Activated T-cell treated with anti-CD3 and anti-CD28 coated beads, Interleukin-2, amount 50 U/mL, for 4 hours (primary cell): ENCODE measurements at places on chromosomes 3 and 15. TPM values are rescaled to one million over a fixed set of nuclear protein-coding genes. Genes with fewer than 3 reads are reported as not detected.

- DNase-seq = no peak
Measured at GRCh38 chr3:187839422-187839821, 94.2 kb upstream of the BCL6 start.

DNA sequence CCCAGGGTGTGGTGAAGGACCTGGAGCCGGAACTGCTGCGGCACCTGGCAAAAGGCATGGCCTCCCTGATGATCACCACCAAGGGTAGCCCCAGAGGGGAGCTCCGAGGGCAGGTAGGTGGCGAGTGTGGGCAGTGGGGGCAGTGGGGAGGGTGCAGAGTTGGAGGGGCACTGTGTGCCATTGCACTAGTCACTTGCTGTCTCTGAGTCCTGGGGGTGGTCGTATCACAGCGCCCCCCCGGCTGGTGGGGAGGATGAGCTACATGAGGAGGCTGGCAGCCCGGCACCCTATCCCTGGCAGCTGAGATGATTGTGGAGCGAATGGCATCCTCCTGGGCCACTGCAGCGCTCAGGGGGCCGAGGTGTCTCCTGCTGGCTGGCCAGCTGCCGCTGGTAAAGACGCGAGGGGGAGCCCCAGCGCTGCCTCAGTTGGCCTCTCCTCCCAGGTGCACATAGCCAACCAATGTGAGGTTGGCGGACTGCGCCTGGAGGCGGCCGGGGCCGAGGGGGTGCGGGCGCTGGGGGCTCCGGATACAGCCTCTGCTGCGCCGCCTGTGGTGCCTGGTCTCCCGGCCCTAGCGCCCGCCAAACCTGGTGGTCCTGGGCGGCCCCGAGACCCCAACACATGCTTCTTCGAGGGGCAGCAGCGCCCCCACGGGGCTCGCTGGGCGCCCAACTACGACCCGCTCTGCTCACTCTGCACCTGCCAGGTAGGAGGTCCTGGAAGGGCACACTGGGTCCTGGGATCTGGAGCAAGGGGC, 6.4 kb downstream of the CHRD start:
- no peak for DNase-seq

GRCh38 chr3:58529516-58530353, 7.3 kb downstream of the ACOX2 start:
- no peak for DNase-seq

- DNase-seq = no peak
Measured at GRCh38 chr3:15905041-15905440, 107.3 kb upstream of the ANKRD28 start.

- DNase-seq = no peak
Measured at GRCh38 chr15:58434334-58434875, 2.6 kb downstream of the LIPC start.

DNA sequence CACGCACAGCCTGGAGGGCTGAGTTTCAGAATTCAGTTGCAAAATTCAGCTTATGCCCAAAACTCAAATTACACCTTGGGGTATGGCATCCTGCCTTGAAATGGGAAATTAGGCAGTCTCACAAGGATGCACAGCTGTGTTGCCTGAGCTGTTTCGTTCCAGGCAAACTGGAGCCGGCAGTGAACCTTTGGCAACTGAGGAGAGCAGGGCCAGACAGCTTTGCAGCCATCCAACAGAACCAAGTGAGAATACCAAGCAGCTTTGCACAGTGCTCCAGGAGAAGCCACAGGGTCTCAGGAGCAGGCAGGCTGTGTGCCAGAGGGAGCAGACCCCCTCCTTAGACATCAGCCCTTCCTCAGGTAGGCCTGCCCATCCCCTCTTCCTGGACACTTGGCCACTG, 32.5 kb upstream of the BFSP2 start:
- DNase-seq = no peak

The ECE2 gene
- total RNA-seq = not detected

The ELL3 gene
- total RNA-seq = 0.63 TPM

The THRB gene
- not detected for total RNA-seq

GRCh38 chr15:48936666-48937065, 27.1 kb downstream of the SHC4 start:
- no peak for DNase-seq

DNA sequence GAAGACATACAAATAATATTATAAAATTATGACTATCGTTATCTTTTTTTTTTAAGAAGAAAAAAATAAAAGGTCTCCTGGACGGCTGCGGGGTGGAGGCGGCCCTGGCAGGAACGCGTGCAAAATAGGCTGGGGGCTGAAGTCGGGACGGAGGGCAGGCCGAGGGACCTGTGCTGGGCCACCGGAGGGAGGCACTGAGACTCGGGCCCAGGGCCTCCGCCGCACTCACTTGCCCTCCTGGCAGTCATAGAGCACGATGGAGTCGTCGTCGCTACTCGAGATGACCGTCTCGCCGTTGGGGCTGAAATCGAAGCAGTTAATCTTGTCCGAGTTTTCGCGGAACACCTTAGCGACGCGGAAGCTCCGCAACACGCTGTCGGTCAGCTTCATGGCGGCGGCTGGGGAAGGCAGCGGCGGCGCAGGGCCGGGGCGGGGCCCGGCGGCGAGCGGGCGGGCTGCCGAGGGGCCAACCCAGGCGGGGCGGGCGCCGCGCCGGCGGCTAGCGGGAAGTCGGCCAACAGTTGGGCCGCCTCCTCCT, 408 bp downstream of the WDR82 start:
- DNase-seq = peak; percentile 56

The PAQR5 gene
- total RNA-seq = 0.14 TPM

GRCh38 chr3:185306847-185307246, 53.0 kb upstream of the EHHADH start:
- no peak for DNase-seq

DNA sequence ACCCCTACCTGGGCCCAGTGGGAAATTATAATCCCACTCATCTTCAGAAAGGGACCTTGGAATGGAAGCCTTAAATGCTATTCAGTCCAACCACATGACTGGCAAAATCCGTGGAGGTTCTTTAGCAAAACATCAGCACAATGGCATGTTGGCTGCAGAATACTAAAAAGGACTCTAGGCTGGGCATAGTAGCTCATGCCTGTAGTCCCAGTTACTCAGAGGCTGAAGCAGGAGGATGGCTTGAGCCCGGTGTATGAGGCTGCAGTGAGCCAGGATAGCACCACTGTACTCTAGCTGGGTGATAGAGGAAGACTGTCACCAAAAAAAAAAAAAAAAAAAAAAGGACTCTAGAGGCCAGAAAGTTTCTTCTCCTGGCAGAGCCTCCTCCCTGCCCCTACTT, 60.6 kb upstream of the RYK start:
- no peak for DNase-seq

The SMCO1 gene
- total RNA-seq = not detected

GRCh38 chr3:23106666-23107065, 96.5 kb upstream of the UBE2E2 start:
- no peak for DNase-seq

- peak; percentile 23 for DNase-seq
Measured at GRCh38 chr3:186107215-186108105, 1.4 kb downstream of the ETV5 start.

GRCh38 chr15:94230431-94230882, 904 bp upstream of the MCTP2 start:
- DNase-seq = no peak
